Nucleus accumbens (tissue), 56 donors: ENCODE measurements at places on chromosomes 16 and 17.

- no peak for DNase-seq
Observed at GRCh38 chr17:41406205-41406604, 8.8 kb upstream of the KRT31 start.

DNA sequence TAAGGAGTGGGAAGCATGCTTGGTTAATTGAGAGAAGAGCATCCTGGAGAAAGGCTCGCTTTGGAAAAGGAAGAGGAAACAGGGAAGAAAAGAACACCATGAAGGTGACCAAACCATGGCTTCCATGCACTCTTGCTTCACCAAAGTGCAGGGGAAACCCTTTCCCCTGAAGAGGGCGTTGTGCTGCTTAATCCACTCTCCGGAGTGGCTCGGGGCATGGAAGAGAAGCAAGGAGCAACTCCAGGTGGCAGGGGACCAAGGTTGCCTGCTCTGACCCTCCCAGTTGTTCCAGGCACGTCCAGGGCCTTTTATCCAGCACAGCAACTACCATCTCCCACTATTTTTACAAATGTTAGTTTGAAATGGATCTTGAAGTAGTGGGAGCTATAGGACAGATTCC, 108.1 kb downstream of the STX8 start:
- DNase-seq: no peak

DNA sequence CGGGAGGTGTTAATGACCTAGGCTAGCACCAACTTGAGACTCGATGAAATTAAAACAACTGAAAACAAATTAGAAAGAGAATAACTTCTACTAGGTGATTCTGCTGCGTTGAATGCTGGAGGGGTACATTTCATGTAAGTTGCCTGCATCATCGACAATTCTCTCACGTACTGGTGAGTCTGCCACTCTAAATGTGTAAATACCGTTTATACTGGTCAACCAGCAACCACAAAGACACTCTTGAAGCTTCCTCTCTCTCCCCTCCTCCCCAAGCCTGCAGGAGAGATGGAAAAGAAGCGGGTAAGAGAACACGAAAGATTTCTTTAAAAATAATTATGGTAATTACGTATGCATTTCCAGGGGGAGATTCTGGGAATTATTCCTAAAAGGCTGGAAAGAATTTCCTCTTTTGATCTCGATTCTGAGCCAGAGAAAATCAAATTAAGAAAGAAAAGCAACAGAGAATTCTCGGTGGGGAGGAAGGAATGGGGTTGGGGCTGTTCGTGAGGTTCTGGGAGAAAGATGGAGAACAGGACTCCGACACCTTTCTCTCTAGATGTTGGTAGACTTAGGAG, 68.6 kb upstream of the MRTFB start:
- no peak for DNase-seq

DNA sequence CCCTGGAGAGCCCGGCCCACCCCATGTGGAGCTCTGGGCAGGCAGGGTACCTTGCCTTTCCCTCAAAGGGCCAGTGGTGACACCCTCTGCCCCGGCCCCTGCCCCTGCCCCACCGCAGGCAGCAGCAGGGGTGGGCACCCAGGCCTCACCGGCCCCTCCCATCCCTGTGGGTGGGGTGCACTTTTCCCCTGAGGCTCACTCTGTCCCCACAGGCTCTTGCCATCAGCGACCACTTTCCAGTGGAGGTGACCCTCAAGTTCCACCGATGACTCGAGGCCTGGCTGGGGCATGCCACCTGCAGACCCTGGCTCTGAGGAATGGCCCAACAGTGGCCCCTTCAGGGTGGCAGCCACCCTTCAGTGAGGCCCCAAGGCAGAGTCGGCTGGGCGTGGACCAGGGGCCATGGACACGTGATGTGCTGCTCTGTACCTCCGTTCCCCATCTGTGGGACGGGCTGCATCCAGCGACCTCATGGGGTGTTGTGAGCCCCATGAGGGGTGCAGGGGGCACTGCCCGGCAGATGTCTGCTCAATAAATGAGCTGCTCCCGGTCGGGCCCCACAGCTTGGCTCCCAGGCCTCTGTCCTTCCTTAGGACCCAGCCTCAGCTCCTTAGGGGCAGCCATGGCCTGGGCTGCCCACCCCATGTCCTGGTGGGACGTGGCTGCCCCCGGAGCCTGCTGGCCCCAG, 2.0 kb downstream of the DNASE1L2 start:
- no peak for DNase-seq

- no peak for DNase-seq
Observed at GRCh38 chr17:29430275-29430674, 40.1 kb downstream of the TAOK1 start.

DNA sequence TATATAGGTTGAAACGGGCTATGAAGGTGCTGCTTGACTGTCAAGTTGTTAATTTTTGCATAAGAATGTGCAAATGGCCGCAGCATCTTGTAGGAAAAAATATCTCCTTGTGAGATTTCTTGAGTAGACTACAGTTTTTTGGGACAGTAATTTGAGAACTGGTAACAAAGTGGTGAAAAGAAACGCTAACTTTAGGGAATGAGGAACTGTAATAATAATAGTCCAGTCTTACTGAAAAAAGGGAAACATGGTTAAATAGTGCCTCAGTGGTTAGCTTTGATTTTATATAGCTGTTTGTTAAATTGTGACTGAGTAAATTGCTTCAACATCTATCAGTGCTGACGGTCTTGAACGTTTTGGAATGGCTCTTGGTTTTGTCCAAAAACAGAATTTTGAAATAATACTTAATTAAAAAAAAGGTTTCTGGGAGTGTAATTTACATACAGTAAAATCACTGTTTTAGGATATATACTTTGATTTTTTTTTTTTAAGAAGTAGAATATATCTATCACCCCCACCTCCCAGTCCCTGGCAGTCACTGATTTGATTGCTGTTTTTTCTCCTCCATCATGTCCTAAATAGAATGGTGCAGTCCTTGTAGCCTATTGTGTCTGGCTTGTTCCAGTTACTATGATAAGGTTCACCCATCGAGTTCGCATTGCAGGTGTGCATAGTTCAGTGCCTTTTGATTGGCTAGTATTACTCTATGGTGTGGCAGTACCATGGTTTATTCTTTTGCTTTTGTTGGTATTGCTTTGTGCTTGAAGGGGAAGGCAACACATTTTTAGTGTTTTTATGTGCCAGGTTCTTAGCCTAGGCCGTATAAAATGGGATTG, 2.8 kb downstream of the HAPSTR1 start:
- DNase-seq: no peak

DNA sequence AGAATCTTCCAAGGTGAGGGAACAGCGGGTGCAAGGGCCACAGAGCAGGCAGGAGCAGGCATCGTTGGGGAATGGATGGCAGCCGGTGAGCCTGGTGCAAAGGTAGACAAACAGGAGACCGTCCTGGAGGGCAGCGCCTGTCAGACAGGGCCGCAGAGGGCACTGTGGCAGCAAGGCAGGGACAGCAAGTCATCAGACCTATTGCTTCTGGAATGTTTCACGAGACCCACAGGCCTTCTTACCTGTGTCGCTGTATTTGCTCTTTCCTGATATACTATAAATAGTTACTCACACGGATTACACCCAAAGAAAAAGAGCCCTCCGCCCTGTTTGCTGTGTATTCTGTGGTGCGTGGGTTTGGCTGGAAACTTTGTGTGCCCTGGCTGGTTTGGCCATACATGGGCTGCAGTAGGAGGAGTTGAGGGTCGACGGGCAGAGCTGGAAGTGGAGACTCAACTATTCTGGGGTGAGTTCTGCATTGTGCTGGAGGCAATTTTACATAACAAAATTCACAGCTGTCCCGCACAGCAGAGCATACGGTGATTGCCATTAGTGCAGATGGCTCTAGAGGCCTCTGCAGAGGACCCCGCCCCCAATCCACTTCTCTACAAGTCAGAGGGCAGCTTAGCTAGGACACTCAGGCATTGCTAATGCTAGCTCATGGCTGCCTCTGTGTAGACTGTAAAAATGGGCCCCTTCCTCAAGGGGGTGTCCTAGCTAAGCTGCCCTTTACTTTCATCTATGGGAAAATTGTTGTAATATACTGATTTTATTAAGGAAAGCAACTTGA, 18.6 kb upstream of the POLR3E start:
- DNase-seq: no peak
